ENCODE measurements at places on chromosomes 7 and 10.

GRCh38 chr7:90230834-90231233, 14.1 kb upstream of the CFAP69 start:
- DNase-seq, result no peak

GRCh38 chr7:102101926-102102325, 184.7 kb upstream of the SH2B2 start:
- DNase-seq, result no peak

DNA sequence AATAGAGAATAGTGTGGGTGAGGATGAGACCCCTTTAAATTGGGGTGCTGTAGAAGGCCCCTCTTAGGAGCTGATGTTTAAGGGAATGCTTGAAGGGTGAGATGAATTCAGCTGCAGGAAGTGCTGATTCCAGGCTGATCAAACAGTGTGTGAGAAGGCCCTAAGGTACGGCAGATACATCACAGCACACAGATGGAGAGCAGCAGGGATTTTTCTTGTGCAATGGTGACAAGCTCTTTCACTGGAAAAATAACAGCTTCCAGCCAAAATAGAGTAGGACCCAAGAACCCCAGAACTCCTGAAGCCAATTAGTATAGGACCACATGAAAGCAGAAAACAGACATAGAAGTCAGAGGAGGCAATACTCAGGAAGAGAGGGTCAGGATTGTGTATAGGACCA, 296.9 kb downstream of the ADRA2A start:
- no peak for DNase-seq

DNA sequence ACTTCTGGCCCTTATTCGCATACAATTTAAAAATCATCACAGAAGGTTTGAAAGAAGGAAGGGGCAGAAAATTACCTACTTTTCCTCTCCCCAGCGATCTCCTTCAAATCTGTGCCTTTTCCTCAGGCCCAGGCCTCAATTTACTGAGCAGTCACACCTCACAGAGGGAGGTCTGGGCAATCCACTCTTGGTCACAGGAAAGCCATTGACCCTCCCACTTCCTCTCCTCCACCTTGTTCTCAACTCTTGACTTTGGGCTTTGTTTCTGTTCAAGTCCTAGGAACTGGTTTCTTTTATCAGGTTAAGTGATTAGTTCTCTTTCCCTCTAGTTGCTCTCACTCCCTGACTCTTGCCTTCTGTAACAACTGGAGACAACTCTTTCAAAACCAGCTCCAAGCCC, 37.0 kb upstream of the ATRNL1 start:
- DNase-seq, result no peak

DNA sequence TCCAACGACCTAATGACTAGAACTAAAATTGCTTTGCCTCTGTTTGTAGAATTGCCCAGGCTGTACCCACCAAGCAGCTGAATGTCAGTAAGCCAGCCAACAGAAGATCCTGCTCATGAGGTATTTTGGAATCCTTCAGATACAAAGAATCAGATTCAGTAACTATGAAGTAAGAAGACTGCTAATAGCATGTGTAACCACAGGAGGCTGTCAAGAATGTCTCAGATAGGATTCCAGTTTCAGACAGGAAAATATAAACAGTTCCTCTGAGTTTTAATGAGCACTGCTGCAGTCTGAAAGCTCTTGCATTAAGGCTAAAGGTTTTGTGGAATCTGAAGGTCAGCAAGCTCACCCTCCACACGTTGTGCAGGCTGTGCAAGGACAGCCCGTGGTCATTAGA, 112.6 kb upstream of the ADAM12 start:
- no peak for DNase-seq

DNA sequence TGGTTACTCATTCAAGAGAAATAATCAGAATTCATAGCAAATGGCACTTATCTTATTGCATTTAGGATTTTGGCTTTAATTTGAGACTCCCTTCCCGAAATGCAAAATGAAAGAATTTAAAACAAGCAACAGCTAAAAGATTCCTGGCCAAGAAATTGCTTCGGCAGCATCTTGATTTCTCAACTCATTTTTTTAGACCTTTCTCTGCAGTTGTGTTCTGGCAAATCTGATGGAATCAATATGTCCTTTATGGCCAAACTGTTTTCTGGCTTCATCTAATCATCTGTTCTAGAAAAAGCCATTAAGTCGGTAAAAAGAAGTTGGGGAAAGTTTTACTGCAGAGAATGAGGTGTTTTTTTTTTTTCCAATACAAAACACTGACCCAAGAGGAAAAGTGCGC, 172.1 kb downstream of the SLC16A9 start:
- DNase-seq, result no peak

DNA sequence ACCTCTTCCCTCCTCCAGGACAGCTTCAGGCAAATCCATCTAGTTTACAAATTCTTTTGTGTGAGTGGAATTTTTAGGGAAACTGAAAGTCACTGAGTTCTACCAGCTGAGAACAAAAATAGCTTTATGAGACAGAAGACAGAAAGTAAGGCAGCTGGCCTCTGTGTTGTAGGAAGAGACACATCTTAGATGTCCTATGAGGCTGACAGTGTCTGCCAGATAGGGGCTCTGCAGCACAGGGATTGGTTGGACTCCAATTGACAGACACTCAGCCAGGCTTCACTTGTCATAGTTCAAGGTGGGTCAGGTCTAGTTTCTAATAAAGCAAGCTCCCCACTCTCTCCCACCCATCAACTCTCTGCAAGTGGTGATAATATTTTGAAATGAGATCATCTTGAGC, 574.9 kb downstream of the CCSER2 start:
- DNase-seq, result no peak

GRCh38 chr7:103551016-103551415, 105.0 kb upstream of the SLC26A5 start:
- DNase-seq, result no peak

GRCh38 chr10:9900751-9901150, 1116.9 kb upstream of the CELF2 start:
- DNase-seq, result no peak

- no peak for DNase-seq
These were observed 12.5 kb upstream of the GNA12 start for GRCh38 chr7:2856388-2857169.

DNA sequence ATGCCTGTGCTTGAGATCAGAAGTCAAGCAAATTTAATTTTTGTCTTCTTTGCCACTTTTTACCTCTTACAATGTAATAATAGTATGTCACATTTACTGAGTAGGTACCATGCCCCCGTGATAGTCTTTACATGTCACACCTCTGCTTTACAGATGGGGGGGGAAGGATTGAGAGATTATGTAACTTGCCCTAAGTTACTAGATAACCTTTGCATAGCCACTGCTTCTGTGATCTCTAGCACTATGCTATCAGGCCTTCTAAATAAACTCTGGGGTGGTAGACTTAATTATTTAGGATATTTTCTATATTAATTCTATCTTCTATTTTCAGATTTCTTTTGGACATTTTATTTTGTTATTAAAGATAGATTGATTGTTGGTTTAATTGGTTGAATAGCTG, 514.4 kb downstream of the SUGCT start:
- no peak for DNase-seq

- DNase-seq, result no peak
These were observed 219.5 kb upstream of the CSTF2T start for GRCh38 chr10:51918884-51919325.

- peak; percentile 49 for DNase-seq
These were observed 22.7 kb downstream of the CISD1 start for GRCh38 chr10:58291538-58292174.

GRCh38 chr10:24201503-24202180, 7.3 kb upstream of the KIAA1217 start:
- no peak for DNase-seq

GRCh38 chr10:70162151-70162891, 8.0 kb downstream of the SAR1A start:
- no peak for DNase-seq

- DNase-seq, result no peak
These were observed 105.7 kb upstream of the DKK1 start for GRCh38 chr10:52208365-52208764.

DNA sequence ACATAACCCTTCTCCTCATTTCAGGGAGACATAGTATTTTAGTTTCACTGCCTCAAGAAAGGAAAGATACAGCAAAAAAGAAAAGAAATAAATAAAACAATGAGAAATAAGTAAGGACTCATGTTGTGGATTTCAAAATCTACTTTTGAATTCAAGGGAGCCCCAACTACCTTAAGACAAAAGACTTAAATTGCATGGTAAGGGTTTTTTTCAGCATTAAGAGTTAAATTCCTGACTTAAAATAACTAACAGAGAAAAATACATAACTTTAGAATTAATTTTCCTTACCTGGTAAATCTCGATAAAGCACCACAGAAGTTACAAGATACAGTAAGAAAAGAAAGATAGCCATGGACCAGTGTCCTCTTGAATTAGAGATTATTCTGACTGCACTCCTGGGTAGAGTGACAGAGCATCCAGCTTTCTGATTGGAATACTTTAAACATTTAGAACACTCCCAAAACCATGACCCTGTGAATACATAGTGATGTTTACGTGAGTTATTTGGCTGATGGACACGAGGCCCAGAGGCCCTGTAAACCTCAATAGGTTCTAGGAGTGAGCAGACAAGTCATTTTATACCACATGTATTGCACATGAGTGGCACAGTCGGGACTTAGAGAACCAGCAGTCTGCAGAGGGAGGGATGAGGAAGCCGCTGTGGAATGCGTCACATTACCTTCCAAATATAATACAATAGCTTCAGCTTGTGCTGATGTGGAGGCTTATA, 292.5 kb upstream of the SEMA3C start:
- DNase-seq, result no peak

GRCh38 chr7:144824360-144824759, 11.5 kb downstream of the TPK1 start:
- no peak for DNase-seq

DNA sequence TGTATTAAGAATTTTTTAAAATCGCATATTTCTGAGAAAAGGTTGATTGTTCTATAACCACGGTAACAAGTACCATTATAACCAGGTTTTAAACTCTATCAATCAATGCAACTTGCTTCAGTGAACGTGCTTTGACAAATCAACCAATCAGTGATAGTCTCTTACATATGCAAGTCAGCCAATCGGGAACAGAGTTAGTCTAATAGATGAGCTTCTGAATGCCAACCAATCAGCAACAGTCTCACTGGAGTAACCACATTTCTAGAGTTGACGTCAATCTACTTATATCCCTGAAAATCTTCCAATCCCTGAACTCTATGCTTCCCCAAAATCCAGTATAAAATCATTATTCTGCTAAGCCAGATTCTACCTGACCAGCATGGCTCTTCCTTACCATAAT, 44.7 kb upstream of the TRUB1 start:
- peak; percentile 41 for DNase-seq

- no peak for DNase-seq
These were observed 189.7 kb downstream of the TCF7L2 start for GRCh38 chr10:113139699-113140098.

- no peak for DNase-seq
These were observed 8.3 kb upstream of the RHOBTB1 start for GRCh38 chr10:60952067-60952845.

DNA sequence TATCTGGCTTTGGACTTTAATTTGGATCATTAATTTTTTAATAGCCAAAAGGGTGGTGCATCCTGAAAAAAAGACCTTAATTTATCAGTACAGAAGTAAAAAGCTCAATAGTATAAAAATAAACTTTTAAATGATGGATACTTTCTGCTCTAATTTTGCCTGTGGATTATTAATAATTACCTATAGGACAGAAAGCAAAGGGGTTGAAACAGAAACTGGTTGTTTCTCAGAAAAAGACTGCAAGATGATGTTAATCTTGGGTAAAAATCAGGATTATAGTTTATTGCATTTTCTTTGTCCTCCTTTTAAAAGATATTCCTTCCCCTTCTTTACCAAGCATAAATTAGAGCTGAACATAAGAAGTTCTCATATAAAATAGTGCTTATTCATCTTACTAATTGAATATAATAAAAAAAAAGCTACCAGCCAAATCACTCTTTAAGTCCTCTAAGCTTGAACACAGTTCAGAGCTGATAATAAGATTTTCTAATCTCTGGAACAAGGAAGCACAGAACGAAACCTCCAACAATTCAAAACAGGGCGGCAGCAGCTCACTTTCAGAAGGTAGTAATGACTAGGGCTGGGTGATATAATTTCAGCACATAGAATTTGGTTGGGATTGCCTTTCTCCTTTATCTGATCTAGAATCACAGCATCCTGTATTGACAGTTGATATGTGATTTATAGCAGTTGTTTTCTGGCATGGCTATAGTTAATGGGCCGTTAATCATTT, 8.1 kb upstream of the GPR85 start:
- DNase-seq, result no peak

DNA sequence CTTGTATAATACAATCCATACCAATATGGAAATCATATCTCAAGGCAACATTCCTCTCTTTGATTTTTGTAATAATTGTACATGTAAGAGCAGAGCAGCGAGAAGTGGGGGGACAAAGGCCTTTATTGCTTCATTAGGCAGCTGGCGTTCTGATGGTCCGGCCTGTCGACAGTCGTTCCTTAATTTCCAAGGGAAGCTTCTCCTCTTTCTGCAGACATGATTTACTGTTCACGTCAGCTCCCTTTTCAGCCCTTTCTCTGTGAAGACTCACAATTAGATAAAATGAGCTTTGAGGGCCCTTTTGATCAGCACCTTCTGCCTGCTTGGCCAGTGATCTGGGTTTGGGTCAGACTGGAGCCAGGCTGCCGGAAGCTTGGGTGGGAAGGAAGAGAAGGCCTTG, 65.6 kb upstream of the CTBP2 start:
- DNase-seq, result no peak

DNA sequence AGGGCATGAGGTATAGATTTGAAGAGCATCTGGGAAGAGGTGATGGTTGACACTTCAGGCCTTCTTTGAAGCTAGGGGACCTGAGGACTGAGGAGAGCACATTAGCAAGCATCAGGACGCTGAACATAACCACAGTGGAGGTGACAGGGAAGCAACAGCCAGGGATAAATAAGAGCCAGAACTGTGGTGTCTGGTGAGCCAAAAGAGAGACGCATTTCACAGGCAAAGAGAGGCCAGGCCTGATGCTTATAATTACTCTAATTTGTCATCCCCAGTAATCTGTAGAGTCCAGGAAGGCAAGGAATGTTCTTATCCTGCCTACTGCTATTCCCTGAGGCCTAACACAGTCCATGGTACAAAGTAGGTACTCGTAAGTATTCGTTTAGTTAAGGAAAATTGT, 10.4 kb upstream of the FAS start:
- no peak for DNase-seq

DNA sequence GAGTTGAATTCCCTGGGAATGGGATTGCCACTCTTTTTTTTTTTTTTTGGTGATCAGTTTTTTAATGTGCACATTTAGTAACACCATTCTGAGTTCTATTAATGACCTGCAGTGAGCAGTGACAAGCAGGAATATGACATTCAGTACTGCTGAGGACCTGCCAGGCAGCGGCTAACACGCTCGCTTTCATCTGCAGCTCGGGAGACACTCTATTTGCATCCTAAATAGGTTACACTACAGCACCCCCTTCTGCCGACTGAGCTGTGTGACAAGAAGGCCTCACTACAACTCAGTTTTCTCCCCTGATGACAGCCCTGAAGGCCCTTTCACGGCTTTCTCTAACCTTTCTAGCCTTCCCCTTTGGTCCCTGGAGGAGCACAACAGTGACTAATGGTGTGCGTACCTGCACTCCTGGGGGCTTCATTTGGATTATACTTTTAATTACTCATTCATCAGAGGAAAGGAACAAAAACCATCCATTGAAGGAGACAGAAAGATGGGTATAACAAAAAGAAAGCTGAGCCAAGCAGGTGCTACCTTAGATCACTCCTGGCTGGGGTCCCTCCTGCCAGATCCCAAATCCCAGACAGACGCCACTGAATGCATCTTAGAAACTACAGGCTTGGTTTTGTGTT, 872.4 kb downstream of the LRMDA start:
- DNase-seq, result peak; percentile 74

- no peak for DNase-seq
These were observed 113.2 kb downstream of the DNAH11 start for GRCh38 chr7:21656081-21656480.

GRCh38 chr10:1545524-1545923, 191.8 kb downstream of the ADARB2 start:
- no peak for DNase-seq
